Liver (tissue), 10 donors: ENCODE measurements at places on chromosomes 6 and 20. TPM values are rescaled to one million over a fixed set of nuclear protein-coding genes. Genes with fewer than 3 reads are reported as not detected.

DNA sequence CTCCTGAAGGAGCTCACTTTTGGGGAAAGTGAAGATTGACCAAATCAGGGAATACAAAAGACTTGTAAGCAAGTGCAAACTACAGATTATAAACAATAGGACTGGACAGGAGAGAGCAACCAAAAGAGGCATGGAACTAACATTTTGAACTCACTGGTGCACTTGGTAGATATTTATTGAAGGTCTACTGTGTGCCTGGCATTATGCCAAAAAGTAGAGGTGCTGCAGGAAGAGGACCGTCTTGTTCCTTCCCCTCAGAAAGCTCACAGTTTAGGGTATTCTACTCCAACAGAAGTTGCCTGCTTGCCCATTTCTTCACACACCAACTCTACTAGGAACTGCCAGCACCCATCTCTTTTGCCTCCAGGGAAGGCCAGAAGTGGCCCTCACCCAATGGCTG is 10.0 kb upstream of the TSHZ2 start:
- no peak for DNase-seq

GRCh38 chr6:150250826-150251225 is 108.0 kb downstream of the PPP1R14C start:
- no peak for DNase-seq

- no peak for DNase-seq
These were observed 30.4 kb downstream of the TGM2 start for GRCh38 chr20:38134427-38135270.

- DNase-seq = no peak
These were observed 17.1 kb upstream of the MAP1LC3A start for GRCh38 chr20:34541264-34541901.

GRCh38 chr6:157961153-157961831 is 20.4 kb upstream of the SYNJ2 start:
- DNase-seq = no peak

DNA sequence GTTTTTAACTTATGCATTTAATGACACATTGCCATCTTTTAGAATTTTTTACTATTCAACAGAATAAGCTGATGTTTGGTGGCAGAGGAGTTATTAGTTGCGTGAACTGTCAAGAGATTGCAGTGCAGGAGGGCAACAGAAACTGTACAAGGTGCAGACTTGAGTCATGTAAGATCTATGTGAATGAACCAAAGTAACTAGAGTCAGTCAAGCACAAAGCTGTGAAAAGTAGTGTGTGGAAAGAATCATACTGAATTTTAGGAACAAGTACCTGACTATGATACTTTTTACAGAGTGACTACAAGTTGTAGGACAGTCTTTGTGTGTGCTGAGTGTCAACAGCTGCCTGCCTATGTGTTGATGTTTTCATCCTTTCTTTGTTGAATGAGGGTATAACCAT is 2.7 kb upstream of the C6orf163 start:
- no peak for DNase-seq

DNA sequence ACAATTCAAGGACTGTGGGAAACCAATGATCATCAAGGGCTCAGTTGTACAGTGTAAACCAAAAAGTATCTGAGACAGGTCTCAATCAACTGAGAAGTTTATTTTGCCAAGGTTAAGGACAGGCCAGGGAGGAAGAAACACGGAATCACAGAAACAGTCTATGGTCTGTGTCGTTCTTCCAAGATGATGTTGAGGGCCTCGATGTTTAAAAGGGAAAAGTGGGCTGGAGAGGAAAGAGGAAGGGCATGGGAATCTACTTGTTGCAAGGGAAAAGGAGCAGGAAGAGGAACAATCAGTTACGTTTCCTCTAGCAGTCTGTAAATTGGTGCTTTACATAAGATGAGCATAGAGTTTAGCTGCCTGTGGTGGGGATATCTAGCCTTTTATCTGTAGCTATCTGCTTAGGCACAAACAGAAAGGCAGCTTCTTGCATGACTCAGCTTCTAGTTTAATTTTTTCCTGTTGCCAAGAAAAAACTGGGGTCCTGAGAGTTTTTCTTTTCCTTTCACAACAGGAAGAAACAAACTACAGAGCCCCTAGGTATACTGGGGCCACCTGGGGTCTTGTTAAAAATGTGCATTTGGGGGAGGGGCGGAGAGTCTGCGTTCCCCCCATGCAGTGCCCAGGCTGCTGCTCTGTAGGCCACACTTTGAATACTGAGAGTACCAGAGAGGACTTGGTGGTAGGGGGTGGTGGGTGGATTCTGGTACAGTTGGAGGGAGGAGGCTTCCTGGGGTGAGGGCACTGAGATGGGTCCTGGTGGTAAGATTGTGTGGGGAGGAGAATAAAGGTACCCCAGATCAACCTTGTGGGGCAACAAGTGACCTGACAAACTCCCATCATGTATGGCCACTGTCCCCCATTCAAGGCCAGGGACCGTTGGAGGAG is 35.3 kb upstream of the EZR start:
- DNase-seq = no peak

TAGAP gene
- 2.0 TPM for total RNA-seq

SMIM26 gene
- total RNA-seq = 52.6 TPM

OTOR gene
- total RNA-seq = not detected
